ENCODE measurements at places on chromosomes 2 and 18.
A peak's percentile ranks its signal among the peaks of the same experiment; 100 is the strongest.

- DNase-seq: no peak
These were observed 6.8 kb upstream of the GAL3ST2 start for GRCh38 chr2:241769819-241770184.

GRCh38 chr2:60867848-60868247, 13.5 kb upstream of the REL start:
- no peak for DNase-seq

- peak; percentile 9 for DNase-seq
These were observed 68.0 kb downstream of the SERPINB8 start for GRCh38 chr18:64037812-64038414.

DNA sequence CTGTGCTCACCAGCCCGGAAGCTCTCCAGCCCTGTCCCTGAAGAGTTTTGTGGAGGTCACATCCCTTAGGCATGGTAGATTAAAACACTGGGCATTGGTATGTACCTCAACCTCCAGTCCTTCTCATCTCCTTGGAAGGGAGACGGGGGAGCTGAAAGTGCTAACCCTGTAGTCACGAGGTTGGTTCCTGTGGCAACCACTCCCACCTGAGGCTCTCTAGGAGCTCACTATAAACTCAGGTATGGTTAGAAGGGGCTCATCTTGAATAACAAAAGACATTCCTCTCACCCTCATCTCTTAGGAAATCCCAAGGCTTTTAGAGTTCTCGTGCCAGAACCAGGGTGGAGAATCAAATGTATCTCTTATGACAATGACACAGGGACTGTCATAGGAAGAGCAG, 43.0 kb upstream of the MGAT4A start:
- peak; percentile 27 for DNase-seq
